Activated naive CD4-positive, alpha-beta T cell treated with anti-CD3 and anti-CD28 coated beads, Interleukin-2, amount 10 ng/mL, durations not matched to agents 7 days and 5 days (primary cell): ENCODE measurements at places on chromosomes 2 and 18.

DNA sequence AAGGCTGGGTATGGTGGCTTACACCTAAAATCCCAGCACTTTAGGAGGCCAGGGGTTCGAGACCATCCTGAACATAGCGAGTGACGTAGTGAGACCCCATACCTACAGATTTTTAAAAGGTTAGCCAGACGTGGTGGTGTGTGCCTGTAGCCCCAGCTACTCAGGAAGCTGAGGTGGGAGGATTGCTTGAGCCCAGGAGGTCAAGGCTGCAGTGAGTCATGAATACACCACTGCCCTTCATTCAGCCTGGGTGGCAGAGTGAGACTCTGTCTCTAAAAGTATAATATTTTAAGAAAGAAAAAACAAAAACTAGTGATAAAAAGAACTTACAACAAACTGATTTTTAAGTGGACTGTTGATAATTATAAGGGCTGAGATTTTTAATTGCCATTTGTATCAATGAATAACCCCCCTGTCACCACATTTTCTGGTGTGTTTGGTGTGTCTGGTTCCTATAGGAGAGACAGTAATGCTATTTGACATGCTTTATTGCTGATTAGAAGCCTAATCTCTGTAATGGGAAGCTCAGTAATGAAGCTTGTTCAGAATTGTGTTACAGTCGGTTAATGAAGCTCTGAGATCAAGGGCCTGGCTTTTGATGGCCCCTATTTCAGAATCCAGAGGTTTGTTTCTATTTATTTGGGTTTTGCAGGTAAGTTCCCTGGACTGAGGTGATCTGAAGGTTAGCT lies 147.0 kb downstream of the NEDD4L start:
- H3K27ac ChIP-seq: no peak overlapping the region
- no peak for DNase-seq
- peaks cover 14% of the 10 kb centered on the region for H3K4me1 ChIP-seq
- H3K4me3 ChIP-seq: no peak overlapping the region
- H3K36me3 ChIP-seq: no peaks in the 10 kb centered on the region

- peaks cover 31% of the 10 kb centered on the region for H3K4me1 ChIP-seq
- no peak overlapping the region for H3K27ac ChIP-seq
- peaks cover 42% of the 10 kb centered on the region for H3K36me3 ChIP-seq
- H3K4me3 ChIP-seq: no peak overlapping the region
- no peaks in the 10 kb centered on the region for H3K27me3 ChIP-seq
Observed at GRCh38 chr18:49481907-49482306, 5.1 kb downstream of the C18orf32 start.

GRCh38 chr2:69214898-69215297 lies 172.1 kb downstream of the GFPT1 start:
- peaks cover 11% of the 10 kb centered on the region for H3K27me3 ChIP-seq
- H3K36me3 ChIP-seq: no peaks in the 10 kb centered on the region
- H3K4me1 ChIP-seq: no peaks in the 10 kb centered on the region

- H3K4me1 ChIP-seq: peaks cover 8% of the 10 kb centered on the region
- H3K36me3 ChIP-seq: peaks cover 62% of the 10 kb centered on the region
- H3K4me3 ChIP-seq: no peak overlapping the region
- no peak overlapping the region for H3K27ac ChIP-seq
- H3K27me3 ChIP-seq: no peaks in the 10 kb centered on the region
Observed at GRCh38 chr18:13011719-13012118, 20.6 kb downstream of the CEP192 start.

DNA sequence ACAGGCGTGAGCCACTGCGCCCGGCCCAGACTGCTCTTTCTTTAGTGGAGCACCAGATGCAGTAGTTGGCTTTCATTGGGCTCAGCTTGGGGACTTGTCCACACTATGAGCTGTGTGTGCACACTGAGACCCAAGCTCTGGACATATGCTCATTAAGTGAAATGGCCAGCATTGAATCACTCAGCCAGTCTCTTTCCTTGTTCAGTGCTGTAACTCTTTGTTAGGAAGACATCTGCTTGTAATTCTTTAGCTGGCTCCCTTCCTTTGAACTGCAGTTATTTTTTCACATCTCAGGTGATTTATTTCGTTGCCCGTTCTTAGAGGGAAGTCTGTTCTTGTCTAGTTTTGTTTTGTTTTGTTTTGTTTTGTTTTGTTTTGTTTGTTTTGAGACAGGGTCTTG lies 70.5 kb downstream of the CAB39 start:
- DNase-seq: no peak
- H3K36me3 ChIP-seq: peaks cover 84% of the 10 kb centered on the region
- H3K4me1 ChIP-seq: peaks cover 67% of the 10 kb centered on the region
- H3K27me3 ChIP-seq: no peaks in the 10 kb centered on the region
- H3K27ac ChIP-seq: no peak overlapping the region
- no peak overlapping the region for H3K4me3 ChIP-seq

DNA sequence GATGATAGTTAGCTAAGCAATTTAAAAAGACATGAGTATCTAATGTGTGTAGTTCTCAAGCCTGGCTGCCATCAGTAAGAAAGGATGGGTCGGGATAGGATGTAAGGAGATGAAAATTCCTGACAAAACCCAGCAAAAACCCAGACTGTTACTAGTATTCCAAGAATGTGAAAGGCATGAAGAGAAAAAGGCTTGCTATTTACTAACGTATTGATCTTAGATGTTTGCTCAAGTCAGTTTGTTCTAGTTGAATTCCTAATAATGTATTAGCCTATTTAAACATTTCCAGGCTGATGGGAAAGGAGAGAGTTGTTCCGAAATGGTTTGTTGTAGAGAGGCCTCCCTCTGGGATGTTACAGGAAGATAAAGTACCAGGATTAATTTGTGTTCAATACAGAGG lies 88.2 kb downstream of the ZNF532 start:
- H3K27me3 ChIP-seq: peaks cover 9% of the 10 kb centered on the region
- H3K4me3 ChIP-seq: no peak overlapping the region
- H3K4me1 ChIP-seq: no peaks in the 10 kb centered on the region
- no peak overlapping the region for H3K27ac ChIP-seq
- no peak for DNase-seq
- no peaks in the 10 kb centered on the region for H3K36me3 ChIP-seq

DNA sequence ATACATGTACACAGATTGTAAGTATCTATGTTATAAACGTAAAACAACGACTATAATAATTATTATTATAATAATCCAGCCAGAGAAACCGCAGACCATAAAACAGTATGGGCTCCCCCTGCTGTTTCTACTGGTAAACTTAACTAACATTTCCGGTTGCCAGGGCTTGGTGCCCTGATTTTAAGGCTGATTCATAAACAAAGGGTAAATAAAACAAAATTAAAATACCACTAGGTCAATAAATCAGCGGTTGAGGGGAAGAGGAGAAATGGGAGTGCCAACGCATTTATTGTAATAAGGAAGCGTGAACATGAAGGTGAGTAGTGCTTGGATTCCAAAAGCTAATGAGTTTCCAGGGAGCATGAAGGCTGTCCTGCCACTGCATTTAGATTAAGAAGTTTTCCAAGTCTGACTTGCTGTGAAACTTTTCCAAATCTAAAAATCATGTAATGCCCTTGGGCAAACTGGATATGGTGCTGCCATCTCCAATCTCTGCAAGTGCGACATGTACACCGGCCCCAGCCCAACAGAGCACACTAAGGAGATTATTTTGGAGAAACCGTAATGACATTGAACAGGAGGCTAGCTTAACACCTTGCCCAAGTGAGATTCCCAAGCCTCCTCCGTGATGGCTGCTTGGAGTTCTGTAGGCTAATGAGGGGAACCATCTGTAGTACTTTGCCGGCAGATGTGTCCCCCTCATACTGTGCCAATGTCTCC lies 50.7 kb upstream of the HNRNPA3 start:
- DNase-seq: peak; percentile 28
- H3K27me3 ChIP-seq: peaks cover 23% of the 10 kb centered on the region
- no peak overlapping the region for H3K27ac ChIP-seq
- H3K36me3 ChIP-seq: no peaks in the 10 kb centered on the region
- H3K4me3 ChIP-seq: no peak overlapping the region

- no peaks in the 10 kb centered on the region for H3K36me3 ChIP-seq
- no peaks in the 10 kb centered on the region for H3K4me1 ChIP-seq
- peaks cover 4% of the 10 kb centered on the region for H3K27me3 ChIP-seq
- H3K27ac ChIP-seq: no peak overlapping the region
Observed at GRCh38 chr2:29831560-29831959, 89.8 kb downstream of the ALK start.

DNA sequence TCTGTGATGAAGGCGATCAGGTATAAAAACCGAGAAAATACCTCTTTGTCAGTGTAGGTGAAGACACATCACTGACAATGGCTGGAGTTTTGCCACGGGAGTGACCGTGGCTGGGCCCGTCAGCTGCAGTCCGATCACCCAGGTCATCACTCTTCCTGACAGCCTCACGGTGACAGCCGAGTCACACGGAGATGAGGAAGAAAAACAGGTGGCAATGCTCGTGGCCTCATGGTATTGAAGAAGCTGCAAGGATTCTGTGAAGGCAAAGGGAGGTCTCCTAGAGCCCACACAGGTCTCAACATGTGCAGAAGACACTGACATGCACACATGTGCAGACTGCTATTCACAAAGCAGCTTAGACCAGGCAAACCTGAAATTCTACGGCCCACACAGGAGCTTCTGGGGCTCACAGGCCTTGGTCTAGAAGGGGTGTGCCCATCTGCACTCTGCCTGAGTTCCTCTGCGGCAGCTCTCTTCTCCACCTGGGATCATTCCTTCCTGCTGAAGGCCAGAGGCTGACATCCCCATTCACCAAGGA lies 7.4 kb downstream of the COPS9 start:
- no peak overlapping the region for H3K27ac ChIP-seq
- no peaks in the 10 kb centered on the region for H3K4me1 ChIP-seq
- H3K36me3 ChIP-seq: peaks cover 21% of the 10 kb centered on the region
- H3K27me3 ChIP-seq: no peaks in the 10 kb centered on the region
- H3K4me3 ChIP-seq: no peak overlapping the region
- no peak for DNase-seq

- no peaks in the 10 kb centered on the region for H3K36me3 ChIP-seq
- H3K4me1 ChIP-seq: no peaks in the 10 kb centered on the region
- H3K27me3 ChIP-seq: peaks cover 7% of the 10 kb centered on the region
- DNase-seq: no peak
Observed at GRCh38 chr2:75480971-75481836, 79.5 kb downstream of the EVA1A start.

GRCh38 chr2:232085826-232086425 lies 124.4 kb downstream of the DIS3L2 start:
- H3K36me3 ChIP-seq: peaks cover 10% of the 10 kb centered on the region
- H3K4me1 ChIP-seq: peaks cover 2% of the 10 kb centered on the region
- H3K4me3 ChIP-seq: no peak overlapping the region
- DNase-seq: no peak
- H3K27ac ChIP-seq: no peak overlapping the region

GRCh38 chr18:33495278-33495677 lies 54.8 kb upstream of the CCDC178 start:
- no peak for DNase-seq
- H3K27me3 ChIP-seq: no peaks in the 10 kb centered on the region
- no peaks in the 10 kb centered on the region for H3K36me3 ChIP-seq
- H3K4me1 ChIP-seq: no peaks in the 10 kb centered on the region

- no peak overlapping the region for H3K27ac ChIP-seq
- DNase-seq: no peak
Observed at GRCh38 chr2:126880324-126880723, 18.4 kb upstream of the TEX51 start.

GRCh38 chr2:25125976-25126375 lies 42.4 kb downstream of the POMC start:
- no peak overlapping the region for H3K27ac ChIP-seq
- no peak overlapping the region for H3K4me3 ChIP-seq

GRCh38 chr2:198645816-198646215 lies 811.9 kb downstream of the SATB2 start:
- H3K4me3 ChIP-seq: no peak overlapping the region
- no peaks in the 10 kb centered on the region for H3K4me1 ChIP-seq
- no peak for DNase-seq
- H3K27me3 ChIP-seq: no peaks in the 10 kb centered on the region
- H3K36me3 ChIP-seq: no peaks in the 10 kb centered on the region

DNA sequence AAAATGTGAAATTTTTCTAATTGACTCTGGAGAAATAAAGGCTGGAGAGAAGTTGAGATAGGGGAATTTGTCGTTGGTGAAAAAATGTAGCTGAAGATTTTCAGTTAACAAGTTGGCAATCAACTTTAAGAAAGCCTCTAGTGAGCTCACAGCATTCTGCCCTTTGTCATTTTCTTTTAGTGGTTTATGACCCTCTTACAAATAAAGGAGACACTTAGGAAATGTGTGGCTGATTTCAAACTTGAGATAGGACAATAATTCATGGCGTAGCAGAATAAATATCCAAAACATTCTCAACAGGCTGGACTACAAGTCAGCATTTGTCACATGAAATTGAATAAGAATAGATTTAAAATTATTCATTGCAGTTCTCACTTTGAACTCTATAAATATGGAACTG lies 412.5 kb upstream of the SPHKAP start:
- H3K4me3 ChIP-seq: no peak overlapping the region
- no peaks in the 10 kb centered on the region for H3K36me3 ChIP-seq
- H3K4me1 ChIP-seq: no peaks in the 10 kb centered on the region
- no peaks in the 10 kb centered on the region for H3K27me3 ChIP-seq
- H3K27ac ChIP-seq: no peak overlapping the region

GRCh38 chr2:41283079-41283775 lies 764.6 kb upstream of the PKDCC start:
- H3K27ac ChIP-seq: no peak overlapping the region
- DNase-seq: no peak
- no peak overlapping the region for H3K4me3 ChIP-seq
- no peaks in the 10 kb centered on the region for H3K36me3 ChIP-seq
- no peaks in the 10 kb centered on the region for H3K27me3 ChIP-seq

GRCh38 chr2:224576088-224576715 lies 9.0 kb downstream of the CUL3 start:
- H3K36me3 ChIP-seq: peaks cover 13% of the 10 kb centered on the region
- no peak overlapping the region for H3K4me3 ChIP-seq
- peaks cover 70% of the 10 kb centered on the region for H3K4me1 ChIP-seq
- no peaks in the 10 kb centered on the region for H3K27me3 ChIP-seq
- DNase-seq: no peak
- H3K27ac ChIP-seq: no peak overlapping the region

- peaks cover 5% of the 10 kb centered on the region for H3K27me3 ChIP-seq
- no peak overlapping the region for H3K4me3 ChIP-seq
- DNase-seq: no peak
- no peaks in the 10 kb centered on the region for H3K36me3 ChIP-seq
- no peaks in the 10 kb centered on the region for H3K4me1 ChIP-seq
Observed at GRCh38 chr2:152396051-152396511, 61.1 kb downstream of the FMNL2 start.

- H3K36me3 ChIP-seq: no peaks in the 10 kb centered on the region
Observed at GRCh38 chr2:215529271-215529670, 93.4 kb upstream of the FN1 start.

- H3K36me3 ChIP-seq: peaks cover 15% of the 10 kb centered on the region
- no peaks in the 10 kb centered on the region for H3K27me3 ChIP-seq
- H3K4me1 ChIP-seq: peaks cover 23% of the 10 kb centered on the region
- no peak for DNase-seq
- peak overlapping the region; percentile 13 for H3K4me3 ChIP-seq
Observed at GRCh38 chr18:35582899-35583558, 1.5 kb downstream of the GALNT1 start.

GRCh38 chr2:33810046-33810835 lies 211.1 kb upstream of the FAM98A start:
- H3K27me3 ChIP-seq: no peaks in the 10 kb centered on the region
- H3K4me1 ChIP-seq: no peaks in the 10 kb centered on the region
- no peaks in the 10 kb centered on the region for H3K36me3 ChIP-seq
- H3K4me3 ChIP-seq: no peak overlapping the region
- H3K27ac ChIP-seq: no peak overlapping the region

GRCh38 chr2:10646153-10646552 lies 43.6 kb downstream of the NOL10 start:
- no peaks in the 10 kb centered on the region for H3K27me3 ChIP-seq
- H3K4me1 ChIP-seq: peaks cover 19% of the 10 kb centered on the region
- H3K4me3 ChIP-seq: no peak overlapping the region
- no peak for DNase-seq
- H3K27ac ChIP-seq: no peak overlapping the region
- peaks cover 26% of the 10 kb centered on the region for H3K36me3 ChIP-seq
